Mesothelial cell of epicardium (in vitro differentiated cells): ENCODE measurements at places on chromosomes 1 and 21.

GRCh38 chr21:39141502-39141901 is 41.7 kb downstream of the PSMG1 start:
- no peak for DNase-seq

- no peak for DNase-seq
Measured at GRCh38 chr1:22041505-22041904, 11.0 kb upstream of the CDC42 start.

DNA sequence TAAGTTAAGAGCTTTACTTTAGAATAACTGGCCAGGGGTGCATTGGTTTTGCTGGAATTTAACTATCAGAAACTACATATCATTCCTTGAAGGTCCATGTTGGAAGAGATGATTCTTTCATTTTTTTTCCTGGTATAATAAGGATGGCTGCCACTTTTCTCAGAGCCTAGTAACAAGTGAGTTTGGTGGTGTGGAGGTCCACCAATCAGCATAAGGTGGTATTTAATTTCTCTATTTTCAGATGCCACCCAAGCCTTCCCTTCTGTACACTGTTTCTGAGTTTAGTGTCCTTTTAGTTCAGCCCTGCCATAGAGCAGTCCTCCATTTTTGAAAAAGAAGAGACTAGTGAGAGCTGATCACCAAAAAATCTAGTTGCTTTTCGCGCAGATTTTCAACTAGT is 386.3 kb downstream of the USP25 start:
- no peak for DNase-seq

GRCh38 chr1:234237393-234237792 is 135.9 kb upstream of the COA6 start:
- no peak for DNase-seq

GRCh38 chr1:222781251-222781650 is 33.6 kb upstream of the DISP1 start:
- DNase-seq: no peak

DNA sequence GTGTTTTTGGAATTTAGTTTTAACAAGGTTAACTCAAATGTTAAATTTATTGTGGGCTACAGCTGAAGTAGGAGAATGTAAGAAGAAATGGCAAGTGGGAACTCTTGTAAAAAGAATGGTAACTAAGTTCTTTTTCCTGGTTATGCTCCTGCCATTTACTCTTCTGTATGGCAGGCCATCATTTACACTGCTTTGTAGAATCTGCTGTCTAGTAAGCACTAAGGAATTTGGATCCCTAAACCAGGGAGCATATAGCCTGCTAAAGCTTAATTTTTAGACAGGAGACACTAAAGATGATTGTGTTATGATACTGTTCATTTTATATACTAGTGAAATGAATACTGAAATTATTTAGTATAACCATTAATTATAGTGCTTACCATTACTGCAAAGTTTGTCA is 85.3 kb downstream of the CAMTA1 start:
- no peak for DNase-seq

GRCh38 chr1:15287035-15287979 is 40.3 kb downstream of the FHAD1 start:
- DNase-seq: no peak

DNA sequence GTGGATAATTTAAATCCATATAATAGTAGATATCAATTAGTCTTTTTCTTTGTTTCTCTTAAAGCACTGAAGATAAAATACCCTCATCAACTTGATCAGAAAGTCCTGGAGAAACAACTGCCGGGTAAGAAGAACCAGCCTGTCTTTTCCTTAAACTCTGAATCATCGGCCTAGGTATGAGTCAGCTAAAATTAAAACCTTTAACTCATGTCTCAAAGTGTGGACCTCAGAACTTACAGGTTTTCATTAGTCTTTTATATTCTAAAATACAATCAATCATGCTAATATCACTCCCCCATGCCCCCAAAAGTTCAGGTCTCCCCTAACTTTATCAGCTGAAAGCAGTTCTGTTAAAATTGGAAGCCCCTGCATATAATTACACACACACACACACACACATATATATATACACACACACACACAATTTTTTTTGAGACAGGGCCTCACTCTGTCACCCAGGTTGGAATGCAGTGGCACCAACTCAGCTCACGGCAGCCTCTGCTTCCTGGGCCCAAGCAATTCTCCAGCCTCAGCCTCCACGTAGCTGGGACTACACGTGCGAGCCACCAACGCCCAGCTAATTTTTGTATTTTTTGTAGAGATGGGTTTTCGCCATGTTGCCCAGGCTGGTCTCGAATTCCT is 61.3 kb downstream of the B3GALNT2 start:
- DNase-seq: no peak

- no peak for DNase-seq
Measured at GRCh38 chr1:5611431-5611830, 380.8 kb downstream of the NPHP4 start.

DNA sequence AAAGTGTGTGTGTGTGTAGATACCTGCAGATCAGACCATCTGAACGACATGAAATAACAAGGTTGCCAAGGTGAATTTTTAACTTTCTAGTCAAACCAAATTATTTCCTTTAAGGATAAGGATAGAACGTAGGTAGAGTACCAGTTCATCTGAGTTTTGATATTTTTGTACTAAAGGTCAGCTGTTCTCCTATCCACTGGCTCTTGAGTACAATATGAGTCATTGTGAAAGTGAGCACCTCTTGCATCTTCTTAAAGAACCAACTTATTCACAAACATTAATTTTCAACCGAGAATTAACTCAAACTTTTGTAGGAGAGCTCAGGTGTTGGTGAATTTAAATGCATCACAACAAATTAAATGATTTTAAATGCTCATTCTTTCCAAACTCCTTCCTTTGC is 71.5 kb downstream of the IFI44 start:
- no peak for DNase-seq

DNA sequence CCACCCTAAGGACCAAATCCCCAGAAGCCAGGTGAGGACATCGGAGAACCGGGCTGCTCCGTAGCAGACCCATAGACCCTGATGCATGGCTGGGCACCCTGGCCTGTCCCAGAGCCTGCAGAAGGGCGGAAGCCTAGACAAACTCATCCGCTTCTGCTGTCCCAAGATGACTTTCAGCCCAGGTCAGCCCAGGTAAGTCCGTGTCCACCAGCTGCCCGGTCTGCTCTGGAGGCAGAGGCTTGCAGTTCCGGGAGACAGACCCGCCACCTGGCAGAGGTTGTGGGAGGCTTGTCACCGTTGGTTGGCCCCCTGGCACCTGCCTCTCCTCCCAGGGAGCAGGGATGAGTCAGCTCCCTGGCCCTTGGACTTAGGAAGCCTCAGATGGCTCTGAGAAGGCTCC is 22.8 kb upstream of the POFUT2 start:
- DNase-seq: no peak

GRCh38 chr1:211831558-211832323 is 1.2 kb upstream of the LPGAT1 start:
- no peak for DNase-seq

DNA sequence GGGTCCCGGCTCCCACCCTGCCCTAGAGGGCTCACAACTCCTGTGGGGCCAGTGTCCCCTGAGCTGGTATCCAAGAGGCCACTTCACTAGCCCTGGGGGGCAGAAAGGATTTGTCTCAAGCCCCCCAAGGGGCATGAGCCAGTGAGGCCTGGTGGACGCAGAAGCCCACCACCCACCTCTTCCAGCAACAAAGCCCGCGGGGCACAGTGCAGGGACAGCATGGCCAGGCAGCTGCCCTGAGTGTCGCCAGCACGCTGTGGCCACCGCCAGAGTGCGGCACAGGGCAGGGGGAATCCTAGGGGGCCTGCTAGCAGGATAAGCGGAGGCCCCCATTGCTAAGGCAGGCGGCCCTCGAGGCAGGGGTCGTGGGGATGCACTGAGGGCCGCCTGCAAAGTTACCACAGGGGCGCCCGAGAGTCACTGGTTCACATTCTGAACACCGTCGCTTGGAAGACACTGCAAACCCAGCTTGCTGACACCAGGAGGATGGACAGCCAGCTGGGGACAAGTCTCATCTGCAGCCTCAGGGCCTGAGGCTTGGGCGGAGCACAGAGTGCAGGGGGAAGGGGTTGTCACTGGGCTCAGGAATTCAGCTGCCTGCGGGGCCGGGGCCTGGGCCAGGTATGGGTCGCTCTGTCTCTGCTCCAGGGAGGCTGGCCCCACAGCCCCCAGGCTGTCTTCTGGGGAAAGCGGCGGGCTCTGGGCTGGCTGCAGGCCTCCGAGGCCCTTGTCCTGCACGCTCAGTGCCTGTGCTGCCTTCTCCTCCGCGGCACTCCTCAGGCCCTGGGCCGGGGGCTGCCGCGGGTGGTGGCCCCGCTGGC is 26.8 kb downstream of the SLC19A1 start:
- no peak for DNase-seq

DNA sequence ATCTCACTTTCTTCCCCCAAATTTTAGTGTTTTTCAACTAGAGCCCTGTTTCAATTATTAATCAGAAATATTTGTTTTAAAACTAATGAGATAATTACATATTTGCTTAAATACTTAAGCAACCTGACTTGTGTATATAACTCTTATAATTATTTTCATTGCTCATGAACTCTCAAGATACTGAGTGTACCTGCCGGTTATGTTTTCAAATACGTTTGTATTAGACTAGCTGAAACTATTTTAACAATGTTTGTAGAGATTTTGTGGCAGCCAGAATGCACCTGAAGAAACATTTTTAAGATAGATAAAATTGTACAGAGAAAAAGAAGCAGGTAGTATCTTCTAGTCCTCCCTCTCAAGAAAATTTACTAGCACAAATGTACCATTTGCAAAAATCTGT is 140.6 kb upstream of the CXADR start:
- DNase-seq: no peak

DNA sequence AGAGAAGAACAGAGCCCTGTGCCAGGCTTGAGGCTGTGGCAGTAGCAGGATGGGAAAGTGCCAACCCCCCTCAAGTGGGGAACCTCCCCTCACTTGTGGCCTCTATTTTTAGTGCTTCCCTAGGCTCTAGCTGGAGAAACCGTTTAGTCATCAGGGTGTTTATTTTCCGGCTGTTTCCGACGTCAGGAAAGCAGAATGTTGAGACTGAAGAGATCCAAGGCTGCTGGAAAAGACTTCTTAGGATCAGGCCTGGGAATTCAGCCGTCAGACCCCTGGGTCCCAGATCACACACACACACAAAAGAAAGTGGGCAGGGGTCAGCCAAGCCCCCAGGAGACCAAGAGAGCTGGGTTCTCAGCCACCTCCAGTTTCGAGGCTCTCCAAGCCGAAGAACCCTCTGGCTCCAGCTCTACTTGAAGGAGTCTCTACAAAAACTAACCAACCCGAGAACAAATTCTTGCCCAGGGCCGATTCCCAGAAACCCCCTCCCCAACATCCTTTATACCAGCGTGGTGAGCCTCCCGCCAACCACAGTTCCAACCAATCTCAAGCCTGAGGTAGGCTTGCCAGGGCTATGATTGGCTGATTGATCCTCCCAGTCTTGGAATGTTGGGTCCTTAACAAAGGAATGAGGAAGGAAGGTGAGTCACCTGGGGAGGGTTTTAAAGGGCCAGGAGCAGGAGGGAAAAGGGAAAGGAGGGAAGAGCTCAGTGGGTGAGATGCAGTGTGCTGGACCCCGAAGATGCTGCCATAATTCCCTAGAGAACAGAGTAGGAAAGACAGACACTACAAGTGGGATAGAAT is 2.5 kb upstream of the MEF2D start:
- DNase-seq: peak; percentile 54

DNA sequence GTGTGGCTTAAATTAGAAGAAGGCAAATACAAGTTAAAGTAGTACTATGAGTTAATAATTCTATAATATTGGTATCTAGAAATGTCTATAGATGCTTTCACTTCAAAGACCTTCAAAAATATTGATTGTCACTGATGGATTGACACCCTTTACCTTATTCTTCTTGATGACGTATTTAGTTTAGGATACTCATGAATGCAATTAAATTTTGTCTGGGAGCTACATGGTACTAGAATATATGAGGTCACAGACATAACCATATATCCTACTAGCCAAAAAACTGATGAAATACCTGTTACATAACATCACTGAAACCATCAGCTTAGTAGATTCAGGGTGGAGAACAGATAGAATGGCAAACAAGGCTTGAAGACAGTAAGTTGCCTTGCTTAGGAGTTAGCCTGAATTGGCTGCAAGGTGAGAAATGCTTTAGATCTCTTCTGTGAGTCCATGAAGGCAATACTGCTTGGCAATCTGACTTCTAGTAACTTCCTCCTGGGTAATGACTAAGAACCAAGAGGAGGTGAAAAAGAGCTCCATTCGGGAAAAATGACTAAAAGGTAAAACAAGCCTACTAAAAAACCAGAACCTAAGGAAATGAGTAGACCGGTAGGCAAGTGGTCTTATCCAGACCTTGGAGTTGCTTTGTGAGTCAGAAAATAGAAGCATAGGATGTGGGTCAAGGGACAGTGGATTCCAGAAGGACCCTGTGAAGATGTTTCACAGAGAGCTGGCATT is 16.9 kb upstream of the ARHGAP29 start:
- DNase-seq: no peak

DNA sequence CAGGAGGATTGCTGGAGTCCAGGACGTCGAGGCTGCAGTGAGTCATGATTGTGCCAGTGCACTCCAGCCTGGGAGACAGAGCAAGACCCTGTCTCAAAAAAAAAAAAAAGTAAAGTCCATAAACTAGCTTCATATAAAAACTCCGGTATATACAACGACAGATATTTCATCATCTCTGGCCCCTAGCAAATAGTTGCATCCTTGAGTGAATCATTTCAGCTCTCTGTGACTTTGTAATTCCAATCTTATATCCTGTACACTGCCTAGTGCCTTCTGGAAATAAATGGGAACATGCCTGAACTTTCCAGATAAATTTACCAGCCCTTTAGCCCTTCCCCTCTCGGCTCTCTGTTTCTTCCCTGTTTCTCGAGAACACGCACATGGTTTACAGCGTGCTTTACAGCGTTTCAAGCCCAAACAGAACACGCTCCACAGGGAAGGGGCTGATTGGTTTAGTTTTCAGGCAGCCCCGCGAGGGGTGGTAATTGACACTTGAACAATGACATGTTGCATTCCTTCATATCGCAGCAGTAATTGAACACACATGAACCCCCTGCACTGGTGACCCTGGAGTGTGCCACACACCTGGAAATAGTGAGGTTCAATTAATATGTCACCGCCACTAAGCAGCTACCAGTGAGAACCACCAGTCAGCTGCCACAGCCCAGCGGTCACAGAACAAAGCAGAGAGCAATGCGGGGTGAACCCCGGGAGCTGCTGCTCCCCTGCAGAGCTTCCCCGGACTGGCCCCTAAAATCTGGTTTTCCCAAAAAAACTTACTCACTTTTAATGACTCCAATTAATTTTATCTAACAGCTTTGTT is 35.7 kb upstream of the SIM2 start:
- no peak for DNase-seq

DNA sequence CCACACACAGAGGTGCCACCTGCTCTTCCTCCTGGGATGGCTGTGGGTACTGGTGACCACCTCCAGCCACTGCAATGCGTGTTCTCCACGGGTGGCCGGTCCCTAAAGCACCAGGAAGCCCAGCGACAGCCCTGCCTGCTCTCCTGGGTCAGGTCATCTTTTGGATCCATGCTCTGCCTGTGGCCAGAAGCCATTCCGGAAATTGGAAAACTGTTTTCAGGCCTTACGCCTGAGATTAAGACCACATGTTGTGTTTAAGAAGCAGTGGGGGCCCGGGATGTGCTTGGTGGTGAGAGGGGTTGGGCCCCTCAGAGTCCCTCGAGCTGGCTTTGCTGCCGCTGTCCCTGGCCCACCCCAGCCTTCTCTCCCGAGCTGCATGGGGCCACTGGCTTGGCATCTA is 150.8 kb downstream of the PEX14 start:
- DNase-seq: no peak
